Ecto neural progenitor cell (in vitro differentiated cells): ENCODE measurements at places on chromosomes 6 and 20.

DNA sequence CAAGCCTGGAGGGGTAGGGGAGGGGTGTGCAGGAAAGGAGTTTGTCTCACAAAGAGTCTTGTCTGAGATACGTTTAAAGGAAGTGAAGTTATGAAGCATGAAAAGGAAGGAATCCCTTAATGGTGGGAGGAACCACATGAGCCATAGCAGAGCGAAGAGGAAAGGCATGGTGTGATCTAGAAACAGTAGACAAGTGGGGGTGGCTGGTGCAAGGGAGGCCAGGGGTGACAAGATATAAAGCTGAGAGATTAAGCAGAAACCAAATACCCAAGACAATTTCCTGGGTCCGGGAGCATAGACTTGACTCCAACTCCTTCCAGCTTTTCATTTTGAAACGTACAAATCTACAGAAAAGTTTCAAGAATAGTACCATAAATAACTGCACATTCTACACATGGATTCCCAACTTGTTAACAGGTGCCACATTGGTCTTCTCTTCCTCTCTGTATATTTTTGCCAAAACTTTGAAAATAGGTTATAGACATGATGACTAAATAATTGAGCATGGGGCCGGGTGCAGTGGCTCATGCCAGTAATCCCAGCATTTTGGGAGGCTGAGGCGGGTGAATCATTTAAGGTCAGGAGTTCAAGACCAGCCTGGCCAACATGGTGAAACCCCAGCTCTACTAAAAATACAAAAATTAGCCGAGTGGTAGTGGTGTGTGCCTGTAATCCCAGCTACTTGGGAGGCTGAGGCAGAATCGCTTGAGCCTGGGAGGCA is 211.6 kb downstream of the SLC24A3 start:
- no peak for DNase-seq

DNA sequence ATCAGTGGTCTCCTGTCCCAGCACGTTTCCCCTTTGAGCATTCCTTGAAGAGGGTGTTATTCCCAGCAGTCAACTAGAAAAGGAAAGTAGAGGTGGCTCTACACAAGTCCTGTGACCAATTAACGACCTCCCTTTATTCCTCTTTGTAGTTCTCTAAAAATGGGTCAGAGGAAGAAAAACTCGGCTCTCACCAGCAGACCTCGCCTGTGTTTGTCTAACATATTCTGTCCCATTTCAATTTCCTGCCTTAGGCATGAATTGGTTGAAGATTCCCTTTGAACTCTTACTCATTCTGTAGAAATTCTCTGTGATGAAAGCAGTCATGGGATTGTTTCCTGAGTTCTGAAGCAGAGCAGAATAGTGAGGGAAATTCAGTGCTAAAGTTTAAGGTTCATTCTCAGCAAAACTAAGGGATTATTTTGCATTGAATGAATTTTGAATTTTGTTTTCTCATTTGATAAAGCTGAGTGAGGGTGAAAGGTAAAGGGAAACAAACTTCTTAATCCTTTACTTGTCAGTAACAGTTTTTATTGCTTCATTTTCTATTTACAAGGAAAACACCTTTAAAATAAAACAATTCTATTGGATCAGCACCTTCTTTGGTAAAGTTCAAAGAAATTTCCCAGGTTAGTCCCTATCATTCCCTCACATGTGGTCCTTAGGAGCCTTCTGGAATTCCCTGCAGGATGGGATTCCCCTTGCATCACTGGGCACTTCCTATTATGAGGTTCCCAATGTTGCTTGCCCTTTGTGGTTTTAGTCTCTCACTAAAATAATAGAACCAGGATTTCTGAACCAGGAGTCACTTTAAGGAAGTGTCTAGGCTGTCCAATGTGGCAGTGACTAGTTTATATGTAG is 105.8 kb downstream of the SLX4IP start:
- no peak for DNase-seq

DNA sequence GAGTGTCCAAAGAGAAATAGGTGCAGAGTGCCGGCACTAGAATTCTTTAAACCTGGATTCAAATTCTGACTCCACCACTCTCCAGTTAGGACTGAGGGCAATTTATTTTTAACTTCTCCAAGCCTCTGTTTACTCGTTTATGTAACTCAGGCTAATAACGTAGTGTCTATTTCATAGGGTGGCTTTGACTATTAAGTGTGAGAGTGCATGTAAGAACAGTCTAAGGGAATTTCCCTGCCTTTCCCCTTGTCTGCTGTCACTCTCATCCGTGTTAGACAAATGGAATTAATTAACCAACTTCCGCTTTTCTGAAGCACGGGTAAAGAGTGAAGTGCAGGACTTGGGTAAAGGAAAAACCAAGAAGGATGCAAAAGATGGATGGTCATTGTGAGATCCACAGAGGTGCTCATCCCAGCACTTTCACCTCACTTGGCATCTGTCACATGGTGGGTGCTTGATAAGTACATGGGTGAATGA is 4.1 kb upstream of the ZKSCAN8 start:
- DNase-seq, result no peak

DNA sequence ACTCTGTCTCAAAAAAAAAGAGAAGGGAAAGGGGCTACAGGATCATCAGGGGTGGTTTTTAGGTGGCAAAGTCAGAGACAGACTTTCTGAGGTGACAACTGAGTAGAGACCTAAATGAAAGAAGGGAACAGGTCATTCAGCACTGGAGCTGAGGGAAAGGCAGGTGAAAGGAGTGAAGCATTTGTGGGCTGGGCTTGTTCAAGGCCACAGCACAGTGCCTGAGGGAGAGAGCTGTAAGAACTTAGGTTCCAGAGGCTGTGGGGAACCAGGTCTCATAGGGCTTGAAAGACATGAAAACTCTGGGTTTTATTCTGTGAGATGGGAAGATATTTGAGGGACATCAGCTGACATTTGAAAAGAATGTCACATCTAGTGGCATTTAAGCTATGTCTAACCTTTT is 20.8 kb downstream of the KATNA1 start:
- DNase-seq, result no peak

DNA sequence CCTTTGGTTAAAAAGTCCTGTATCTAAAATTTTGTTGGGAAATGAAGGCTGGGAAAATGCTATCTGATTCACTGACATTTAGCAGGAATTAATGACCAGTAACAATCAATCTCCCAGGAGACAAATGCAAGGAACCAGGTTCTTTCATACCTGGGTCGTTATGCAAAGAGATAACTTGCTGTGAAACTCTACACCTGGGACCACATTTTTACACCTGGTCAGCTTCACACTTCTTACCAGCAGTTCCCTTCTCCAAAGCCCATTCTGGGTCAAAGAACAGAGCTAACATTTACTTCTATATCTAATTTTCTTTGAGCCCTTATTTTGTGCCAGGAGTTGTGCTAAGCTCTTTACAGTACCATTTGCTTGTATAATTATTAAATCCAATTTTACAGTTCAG is 27.4 kb upstream of the STXBP5 start:
- no peak for DNase-seq

GRCh38 chr6:165571721-165572132 is 91.3 kb downstream of the PDE10A start:
- DNase-seq, result no peak

GRCh38 chr6:24448828-24449525 is 40.4 kb downstream of the GPLD1 start:
- DNase-seq, result no peak

- no peak for DNase-seq
Observed at GRCh38 chr6:106886922-106887797, 87.4 kb downstream of the CD24 start.

DNA sequence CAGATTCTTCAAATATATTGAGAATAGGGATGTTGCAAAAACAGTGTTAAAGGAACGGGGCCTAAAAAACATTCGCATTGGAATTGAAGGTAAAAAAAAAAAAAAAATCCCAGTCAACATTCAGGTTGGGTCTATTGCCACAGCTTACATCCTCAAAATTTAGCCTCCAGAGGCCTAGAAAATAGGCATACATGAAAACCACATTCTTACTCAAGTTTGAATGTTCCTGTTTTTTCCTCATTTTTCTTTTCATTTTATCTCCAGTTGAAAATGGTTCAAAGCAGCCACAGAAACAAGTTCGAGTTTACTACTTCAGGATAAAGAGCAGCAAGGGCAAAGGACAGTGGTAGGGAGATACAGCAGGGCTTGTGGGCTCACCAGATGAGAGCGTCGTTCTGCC is 41.9 kb downstream of the KCTD20 start:
- DNase-seq, result no peak
